ENCODE measurements at places on chromosomes 5 and 9.

DNA sequence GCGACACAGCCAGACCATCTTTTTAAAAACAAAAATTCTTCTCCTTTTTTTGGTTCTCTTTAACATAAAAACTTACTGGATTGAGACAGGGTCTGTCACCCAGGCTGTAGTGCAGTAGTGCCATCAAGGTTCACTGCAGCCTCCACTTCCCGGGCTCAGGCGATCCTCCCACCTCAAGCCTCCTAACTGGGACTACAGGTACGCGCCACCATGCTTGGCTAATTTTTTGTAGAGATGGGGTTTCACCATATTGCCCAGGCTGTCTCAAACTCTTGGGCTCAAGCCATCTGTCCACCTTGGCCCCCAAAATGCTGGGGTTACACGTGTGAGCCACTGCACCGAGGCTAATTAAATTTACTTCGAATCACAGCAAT is 13.8 kb downstream of the HNRNPK start:
- no peak for DNase-seq

DNA sequence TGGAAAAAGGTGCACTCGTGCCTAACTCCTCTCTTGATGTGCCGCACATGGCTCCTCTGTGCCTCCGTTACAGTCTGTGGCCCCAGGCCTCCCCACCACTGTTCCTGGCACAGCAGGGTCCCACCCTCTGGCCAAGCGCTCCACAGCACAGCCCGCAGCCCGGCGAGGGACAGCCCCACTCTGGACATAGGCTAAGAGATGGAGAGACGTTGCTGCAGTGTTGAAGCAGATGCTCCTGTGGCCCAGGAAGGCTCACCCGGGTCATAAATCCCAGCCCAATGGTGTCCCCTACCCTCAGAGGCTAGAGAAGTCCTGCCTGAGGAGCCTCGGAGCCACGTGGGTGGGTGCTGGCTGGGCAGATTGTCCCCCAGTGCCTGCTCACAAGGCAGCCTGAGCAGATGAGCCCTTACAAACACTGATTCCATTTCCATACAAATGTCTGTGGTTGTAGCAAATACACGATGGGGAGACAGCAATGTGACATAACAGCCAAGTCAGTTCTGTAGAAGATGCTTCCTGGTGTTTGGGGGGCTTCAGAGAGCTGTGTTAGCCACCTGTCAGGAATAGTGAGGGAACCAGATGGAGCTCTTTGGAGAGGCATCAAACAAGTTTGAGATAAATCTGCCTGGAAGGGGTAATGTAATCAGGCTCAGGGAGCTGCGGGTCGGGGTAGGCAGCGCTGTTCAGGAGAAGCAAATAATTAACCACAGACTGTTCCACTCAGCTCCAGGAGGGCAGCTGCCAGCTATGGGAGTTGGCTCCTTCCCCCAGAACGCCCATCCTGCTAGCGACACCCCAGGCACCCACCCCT is 41.7 kb downstream of the C5orf15 start:
- DNase-seq = no peak

GRCh38 chr5:57777174-57777581 is 294.6 kb upstream of the ACTBL2 start:
- no peak for DNase-seq

- DNase-seq = no peak
These were observed 94.4 kb downstream of the SIL1 start for GRCh38 chr5:139103762-139104161.
